NCI-H2081 (cell line): ENCODE measurements at places on chromosomes 4 and X.

- no peak for DNase-seq
These were observed 98.6 kb downstream of the HUWE1 start for GRCh38 chrX:53587795-53588420.

DNA sequence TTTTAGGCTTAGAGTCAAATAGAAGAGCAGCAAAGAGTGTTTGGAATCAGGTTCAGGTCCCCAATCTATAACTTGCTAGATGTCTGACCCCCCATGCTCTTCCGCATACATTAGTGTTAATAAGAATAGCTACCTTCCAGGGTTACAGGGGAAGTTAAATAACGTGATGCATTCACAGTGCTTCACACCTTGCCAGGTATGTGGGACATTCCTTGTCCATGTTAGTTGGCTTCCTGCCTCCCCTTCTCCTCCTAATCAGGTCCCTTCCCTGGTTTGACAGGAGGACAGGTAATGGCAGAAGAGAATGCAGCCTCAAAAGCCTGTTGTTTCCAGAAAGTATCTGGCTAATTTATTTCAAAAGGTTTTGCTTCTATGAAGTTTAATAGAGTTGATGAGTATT, 248.7 kb downstream of the MID1IP1 start:
- no peak for DNase-seq

DNA sequence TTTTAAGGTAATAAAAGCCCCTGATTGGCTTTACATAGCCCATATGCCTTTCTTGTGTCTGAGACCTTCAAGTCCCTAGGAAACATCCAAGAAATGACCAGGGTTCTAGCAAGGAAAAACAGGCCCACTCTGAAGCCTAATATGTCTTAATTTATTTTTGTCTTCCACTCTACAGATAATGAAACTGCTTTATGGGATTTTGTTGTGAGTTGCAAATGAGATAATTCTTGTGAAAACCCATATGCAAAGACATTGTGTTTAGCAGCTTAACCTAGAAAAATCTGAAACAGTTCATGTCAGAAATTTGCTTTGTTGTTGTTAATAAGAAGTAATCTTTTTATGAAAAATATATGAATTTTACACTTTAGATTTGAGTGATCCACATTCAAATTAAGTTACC, 190.7 kb upstream of the BMP3 start:
- no peak for DNase-seq

DNA sequence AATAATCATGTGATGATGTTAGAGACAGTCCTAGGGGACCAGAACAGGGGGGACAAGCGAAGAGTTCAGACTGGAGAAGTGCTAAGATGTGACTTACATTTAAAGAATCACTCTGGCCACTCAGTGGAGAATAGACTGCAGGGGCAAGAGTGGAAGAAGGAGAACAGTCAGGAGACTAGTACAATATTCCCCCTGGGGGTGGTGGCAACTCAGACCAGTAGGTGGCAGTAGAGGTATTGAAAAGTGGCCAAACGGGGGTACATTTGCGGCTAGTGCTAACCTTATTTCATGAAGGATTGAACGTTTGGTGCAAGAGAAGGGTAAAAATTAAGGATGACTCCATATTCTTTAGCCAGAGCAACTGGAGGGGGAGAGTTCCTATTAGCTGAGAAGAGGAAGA, 2.7 kb upstream of the BMX start:
- peak; percentile 40 for DNase-seq

DNA sequence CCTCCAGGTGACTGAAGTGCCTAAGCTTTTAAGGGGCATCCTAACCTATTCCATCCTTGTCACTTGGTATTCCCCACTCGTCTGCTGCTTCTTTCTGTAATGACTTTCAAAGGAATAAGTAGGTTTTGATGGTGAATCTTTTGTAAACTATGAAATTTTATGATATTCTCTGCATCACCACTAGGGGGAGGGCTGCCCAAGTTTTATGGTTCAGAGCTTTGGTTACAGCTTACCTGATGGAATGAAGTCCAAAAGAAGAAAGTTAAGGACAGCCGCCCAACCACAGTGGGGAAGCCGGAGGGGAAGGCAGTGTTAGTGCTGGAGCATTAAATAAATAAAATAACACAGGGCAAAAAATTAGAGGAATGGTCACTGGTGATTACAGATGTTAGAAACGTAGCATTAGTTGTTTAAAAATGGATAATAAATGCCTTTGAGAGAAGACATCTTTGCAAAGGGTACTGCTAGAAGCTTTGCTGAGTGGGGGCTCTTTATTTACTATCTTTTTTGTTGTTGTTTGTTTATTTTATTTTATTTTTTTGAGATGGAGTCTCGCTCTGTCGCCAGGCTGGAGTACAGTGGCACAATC, 204.9 kb downstream of the GBA3 start:
- peak; percentile 40 for DNase-seq

- DNase-seq: no peak
These were observed 107.3 kb downstream of the ADRA2C start for GRCh38 chr4:3873408-3874027.

DNA sequence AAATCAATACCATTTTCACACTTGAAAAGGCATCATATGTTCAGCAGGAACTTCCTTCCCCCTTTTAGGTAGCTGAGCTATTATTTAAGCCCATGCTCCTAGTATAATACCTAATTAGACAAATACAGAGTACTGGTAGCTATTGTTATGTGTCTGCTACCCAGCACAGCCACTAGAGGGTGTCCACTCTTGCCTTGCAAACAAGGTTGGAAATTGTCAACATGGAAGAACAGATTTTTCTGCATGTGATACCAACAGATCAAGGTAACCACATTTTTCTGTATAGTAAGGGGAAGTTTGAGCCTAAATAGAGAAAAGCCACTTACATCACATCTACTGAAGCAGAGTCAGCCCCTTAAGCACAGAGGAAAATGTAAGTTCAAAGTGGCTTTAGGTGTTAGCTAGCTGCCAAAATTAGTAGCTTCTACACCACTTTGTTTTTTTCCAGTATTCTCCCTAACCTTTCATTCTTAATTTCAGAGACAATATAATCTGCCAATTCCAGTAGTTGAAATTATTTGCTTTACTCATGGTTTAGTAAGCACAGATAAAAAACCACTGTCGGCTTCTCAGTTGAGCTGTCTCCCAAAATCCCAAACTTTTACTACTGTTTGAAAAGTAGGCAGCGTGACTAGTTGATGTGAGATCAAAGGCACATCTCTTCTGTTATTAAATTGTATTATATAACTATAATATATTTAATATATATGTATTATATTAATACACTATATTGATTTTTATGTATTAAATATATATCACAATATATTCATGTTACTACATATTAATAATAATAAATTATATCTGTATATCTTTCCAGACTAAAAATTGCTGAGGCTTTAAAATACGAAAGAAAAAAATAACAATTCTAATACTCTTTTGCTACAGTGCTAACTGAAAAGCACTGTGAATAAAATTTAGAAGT, 38.2 kb downstream of the EDNRA start:
- DNase-seq: peak; percentile 11

DNA sequence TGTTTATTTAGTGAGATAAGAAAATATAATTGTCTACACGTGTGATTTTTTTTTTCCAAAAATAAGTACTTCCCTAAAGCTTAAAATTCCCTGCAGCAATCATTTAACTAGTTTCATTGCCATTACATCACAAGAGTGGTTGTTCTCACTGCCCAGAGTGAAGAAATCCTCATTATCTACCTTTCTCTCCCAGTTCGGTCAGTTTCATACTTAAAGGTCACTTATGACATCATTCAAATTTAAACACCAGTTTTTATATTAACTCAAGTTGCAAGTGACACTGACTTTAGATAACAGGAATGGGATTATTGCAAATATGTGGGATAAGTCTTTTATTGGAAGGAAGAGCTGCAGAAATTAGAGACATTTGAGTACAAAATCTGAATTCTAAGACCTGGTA, 1699.8 kb upstream of the IGFBP7 start:
- DNase-seq: no peak

- DNase-seq: no peak
These were observed 652.9 kb upstream of the IGFBP7 start for GRCh38 chr4:57763070-57763469.

- DNase-seq: no peak
These were observed 42.4 kb downstream of the KLHL13 start for GRCh38 chrX:118074196-118074595.

- DNase-seq: no peak
These were observed 26.4 kb upstream of the ARSJ start for GRCh38 chr4:114005569-114006442.

- DNase-seq: no peak
These were observed 15.1 kb upstream of the TNIP2 start for GRCh38 chr4:2771264-2771663.

DNA sequence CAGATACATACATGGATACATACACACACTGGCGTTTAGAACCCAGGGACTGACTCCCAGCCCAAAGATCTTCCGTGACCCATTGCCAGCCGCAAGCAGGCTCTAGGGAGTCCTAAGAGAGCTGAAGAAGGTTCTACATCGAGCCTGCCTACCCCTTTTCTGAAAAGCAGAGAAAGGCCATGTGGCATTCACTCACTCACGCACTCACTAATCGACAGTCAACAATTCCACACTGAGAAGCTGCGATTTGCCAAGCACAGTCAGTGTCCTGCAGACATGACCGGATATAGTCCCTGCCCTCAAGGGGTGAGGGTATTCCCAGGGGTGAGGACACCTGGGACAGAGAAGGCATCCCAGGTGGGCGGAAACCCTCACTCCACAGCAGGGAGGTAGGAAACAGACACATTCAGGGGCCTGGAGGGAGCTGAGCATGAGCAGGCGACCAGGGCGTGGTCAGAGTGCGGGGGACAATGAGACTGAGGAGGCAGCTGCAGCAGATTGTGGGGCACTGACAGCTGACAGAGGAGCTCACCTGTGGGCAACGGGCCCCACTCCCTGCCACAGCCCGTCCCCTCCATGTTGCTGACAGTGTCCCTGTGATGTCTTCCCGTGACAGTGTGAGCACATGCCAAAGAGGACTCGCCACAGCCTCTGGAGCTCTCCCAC, 13.2 kb upstream of the MAN2B2 start:
- DNase-seq: peak; percentile 18

DNA sequence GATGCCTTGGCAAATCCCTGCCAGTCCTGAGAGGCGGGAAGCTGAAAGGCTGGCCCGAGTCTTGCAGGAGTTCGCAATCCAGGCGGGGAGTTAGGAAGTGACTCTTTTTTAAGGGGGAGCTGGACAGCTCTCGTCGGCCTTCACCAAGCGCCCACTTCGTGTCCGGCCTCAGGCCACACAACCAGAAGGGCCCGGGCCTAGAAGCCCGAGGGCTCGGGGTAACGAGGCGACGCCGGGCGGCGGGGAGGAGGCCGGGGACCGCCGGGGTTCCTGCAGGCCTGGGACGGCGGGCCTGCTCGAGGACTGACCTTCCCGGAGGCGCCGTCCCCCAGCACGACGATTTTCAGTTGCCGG, 395 bp downstream of the RAB28 start:
- DNase-seq: no peak

- no peak for DNase-seq
These were observed 185.8 kb downstream of the APBB2 start for GRCh38 chr4:41028392-41029076.

DNA sequence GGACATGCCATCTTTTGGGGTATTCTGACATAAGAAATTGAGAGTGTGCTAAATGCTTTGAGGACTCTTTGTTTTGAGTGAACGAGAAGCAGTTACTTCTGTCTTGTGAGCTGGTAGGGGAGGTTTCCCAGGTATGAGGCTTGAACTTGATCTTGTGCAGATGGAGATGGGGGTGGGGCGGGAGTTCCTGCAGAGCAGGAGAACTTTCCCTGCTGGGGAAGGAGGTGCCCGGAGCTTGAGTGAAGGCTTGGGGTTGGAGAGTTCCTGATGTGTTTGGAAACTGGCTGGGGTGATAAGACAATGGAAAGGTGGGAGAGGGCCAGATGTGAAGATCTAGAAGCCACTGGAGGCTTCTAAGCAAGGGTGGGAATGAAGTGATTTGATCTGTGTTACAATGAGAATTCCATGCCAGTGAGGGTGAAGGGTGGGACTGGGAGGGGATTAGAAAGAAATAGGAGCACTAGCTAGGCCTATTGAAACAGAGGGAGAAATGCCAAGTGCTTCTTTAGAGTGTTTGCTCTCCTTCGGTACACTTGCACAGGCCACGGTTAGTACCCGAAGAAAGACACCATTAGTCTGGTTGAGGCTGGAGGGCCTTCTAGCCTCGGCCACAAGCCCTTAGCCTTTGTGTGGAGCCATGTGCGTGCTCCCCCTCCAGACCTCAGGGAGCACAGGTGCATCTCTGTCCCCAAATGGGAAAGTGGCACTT, 103.5 kb upstream of the STOX2 start:
- no peak for DNase-seq

DNA sequence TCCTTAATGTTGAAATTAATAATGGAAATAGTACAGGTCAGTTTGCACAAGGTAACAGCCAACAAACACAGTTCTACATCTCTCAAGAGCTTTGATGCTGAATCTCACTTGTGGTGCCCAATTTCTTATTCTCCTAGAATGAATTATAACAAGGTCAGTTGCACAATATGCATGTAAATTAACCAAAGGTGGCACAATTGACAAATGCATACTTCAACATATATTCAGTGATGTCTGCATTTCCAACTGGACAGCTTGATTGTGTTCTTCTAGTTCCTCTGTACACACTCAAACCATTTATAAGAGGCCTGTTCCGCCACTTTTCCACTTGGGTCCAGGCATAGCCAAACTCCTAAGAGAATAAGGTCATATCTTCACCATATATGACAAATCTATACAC, 210.3 kb upstream of the EPHA5 start:
- no peak for DNase-seq

DNA sequence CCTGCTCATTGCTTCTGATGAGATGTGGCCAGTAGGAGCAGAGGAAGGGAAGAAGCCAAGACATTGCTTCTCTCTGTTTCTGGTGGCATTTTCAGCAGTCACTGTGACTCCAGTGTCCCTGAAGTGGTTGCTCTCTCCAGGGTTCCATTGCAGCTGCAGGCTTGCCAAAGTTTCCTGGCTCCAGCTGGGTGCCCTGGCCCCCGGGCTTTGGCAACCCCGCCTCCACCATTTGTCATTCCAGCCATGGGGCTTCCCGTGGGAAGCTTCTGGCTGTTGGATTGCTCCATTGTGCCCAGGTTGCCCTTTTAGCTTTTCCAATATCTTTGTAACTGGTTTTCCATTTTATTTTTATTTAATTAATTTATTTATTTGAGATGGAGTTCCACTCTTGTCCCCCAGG, 12.7 kb downstream of the FGFBP1 start:
- no peak for DNase-seq

- no peak for DNase-seq
These were observed 8.4 kb downstream of the NDUFA1 start for GRCh38 chrX:119880076-119880475.

DNA sequence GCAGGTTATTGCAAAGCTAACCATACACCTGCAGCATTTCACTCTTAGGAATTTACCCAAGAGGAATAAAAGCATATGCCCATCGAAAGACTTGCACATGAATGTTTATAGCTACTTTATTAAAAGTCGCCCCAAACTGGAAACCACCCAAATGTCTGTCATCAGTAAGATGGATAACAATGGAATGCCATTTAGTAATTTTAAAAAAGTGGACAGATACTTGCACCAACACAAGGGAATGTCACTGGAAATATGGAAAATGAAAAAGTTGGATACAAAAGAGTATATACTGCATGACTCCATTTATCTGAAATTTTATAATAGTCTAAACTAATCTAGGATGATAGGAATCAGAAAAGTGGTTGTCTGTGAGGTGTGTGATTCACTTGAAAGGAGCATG, 12.9 kb downstream of the GK start:
- no peak for DNase-seq

GRCh38 chr4:53273726-53274125, 92.1 kb downstream of the SCFD2 start:
- DNase-seq: no peak
